ENCODE measurements at places on chromosomes 5 and 9.

- DNase-seq, result no peak
Measured at GRCh38 chr5:96141749-96142148, 180.1 kb upstream of the ELL2 start.

GRCh38 chr9:37364751-37365360, 57.6 kb upstream of the GRHPR start:
- DNase-seq, result peak; percentile 7

- no peak for DNase-seq
Measured at GRCh38 chr9:2729003-2729402, 11.7 kb downstream of the KCNV2 start.

DNA sequence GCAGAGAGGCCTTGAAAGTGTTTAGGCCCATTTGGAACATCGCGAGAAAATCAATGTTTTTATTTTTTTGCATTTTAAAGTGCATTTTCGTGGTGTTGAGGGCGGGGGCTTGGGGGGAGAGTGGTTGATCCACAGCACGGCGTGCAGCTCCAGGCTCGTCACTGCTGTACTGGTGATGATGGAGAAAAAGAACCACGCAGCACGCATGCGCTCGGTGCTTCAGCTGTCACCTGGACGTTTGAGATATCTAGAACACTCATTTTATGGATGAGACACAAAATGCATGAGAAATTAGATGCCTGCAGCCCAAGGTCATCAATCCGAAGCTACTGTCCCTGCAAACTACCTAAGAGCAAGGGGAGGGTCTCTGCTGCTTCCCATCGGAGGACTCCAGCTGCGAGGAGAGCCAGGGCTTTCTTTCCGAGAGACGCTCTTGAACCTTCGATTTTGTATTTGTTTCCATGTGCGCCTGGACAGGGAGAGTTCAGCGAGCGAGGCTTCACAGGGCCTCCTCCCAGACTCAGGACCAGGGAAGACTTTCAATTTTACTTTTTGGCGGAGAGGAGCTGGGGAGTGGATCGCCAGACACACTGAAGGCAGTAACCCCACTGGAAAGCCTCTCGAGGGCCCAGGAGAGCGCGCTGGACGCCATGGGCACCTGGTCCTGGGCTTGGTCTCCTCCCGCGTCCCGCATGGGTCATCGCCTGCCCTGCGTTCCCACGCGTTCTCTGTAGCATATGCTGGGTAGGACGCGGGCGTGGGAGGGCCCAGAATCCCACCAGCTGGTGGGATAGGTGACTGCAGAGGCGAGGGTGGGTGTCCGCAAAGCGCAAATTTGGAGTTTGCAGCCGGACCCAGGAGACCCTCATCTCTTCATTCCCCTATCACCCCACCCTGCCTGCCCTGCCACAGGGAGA, 2.5 kb downstream of the DMRT2 start:
- DNase-seq, result no peak

DNA sequence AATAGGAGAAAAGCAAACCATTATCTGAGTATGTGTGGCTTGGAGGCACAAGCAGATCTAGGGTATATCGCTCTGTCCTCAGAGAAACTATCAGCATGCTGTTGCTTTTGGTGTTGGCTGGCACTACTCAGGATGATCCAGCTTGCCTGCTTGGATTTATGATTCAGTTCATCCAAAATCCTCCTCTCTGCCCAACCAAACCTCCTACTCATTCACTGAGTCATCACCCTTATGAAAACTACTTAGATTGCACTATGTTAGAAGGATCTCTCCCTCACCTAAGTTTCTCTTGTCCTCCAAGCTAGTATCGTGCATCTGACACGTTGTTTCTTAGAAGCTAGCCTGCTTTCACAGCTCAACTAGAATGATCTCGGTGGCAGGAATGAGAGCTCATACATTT, 14.2 kb upstream of the ZBED3 start:
- no peak for DNase-seq

GRCh38 chr5:113607361-113607760, 93.9 kb downstream of the YTHDC2 start:
- DNase-seq, result no peak

DNA sequence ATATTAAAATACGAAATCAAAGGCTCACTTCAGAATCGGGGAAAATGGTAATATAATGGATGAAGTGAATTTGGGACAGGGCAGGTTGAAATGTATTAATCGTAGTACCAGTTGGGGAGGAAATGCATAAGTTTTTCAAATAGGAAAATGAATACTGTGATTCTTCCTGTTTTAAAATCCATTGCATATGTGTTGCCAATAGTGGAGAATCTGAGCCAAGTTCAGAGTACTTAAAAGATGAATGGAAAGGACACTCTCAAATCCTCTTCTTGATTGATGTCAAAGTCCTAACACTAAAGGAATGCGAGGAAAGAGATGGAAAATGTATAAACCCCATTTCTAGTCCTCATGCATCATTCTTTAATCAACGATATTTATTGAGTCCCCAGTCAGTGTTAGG, 160.9 kb upstream of the CCNG1 start:
- DNase-seq, result no peak

DNA sequence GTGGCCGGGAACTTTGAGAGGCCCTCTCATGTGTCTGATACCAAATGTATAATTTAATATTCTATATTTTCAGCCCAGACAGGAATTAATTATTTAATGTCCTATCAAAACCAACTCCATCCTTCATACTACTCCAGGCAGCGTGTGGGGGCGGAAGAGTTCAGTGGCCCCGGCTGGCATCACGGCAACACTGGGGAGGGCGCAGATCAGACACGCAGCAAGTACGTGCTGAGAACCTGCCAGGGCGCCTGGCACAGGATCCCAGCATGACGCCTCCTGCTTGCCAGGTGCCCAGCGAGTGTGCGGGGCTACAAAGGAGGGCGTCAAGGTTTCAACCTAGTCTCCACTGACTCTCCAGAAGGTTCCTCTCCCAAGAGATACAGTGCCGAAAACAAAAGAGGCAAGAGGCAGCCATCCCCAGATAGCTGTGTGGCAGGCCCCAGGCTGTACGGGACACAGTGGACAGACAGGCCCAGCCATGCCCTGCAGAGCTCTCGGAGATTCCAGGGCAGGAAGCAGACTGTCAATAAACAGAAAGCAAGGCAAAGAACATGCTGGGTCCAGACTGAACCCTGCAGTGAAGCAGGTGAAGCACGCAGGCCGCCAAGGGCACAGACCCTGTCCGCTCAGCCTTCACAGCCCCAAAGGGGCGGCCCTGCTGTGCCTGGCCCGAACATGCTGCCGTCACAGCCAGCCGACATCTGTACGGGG, 110.3 kb downstream of the VAV2 start:
- DNase-seq, result no peak

- DNase-seq, result no peak
Measured at GRCh38 chr5:178389796-178390195, 157.2 kb upstream of the PHYKPL start.

GRCh38 chr9:102035929-102036328, 297.5 kb upstream of the GRIN3A start:
- DNase-seq, result no peak

- DNase-seq, result no peak
Measured at GRCh38 chr9:68887232-68887631, 126.7 kb downstream of the PRKACG start.

- DNase-seq, result peak; percentile 18
Measured at GRCh38 chr5:16673241-16674201, 56.7 kb upstream of the RETREG1 start.

- no peak for DNase-seq
Measured at GRCh38 chr5:64183956-64184355, 18.3 kb downstream of the RNF180 start.
